ENCODE measurements at places on chromosomes 11 and 22. TPM values are rescaled to one million over a fixed set of nuclear protein-coding genes. Genes with fewer than 3 reads are reported as not detected.

Gene OR4A16
- not detected for total RNA-seq

Gene LMO1
- not detected for total RNA-seq

Gene PIWIL4
- total RNA-seq = 0.56 TPM

Gene PANX2
- 0.53 TPM for total RNA-seq

Gene SYT12
- total RNA-seq = 0.04 TPM

Gene ACCS
- total RNA-seq = 2.8 TPM

Gene CCDC116
- 0.07 TPM for total RNA-seq

Gene AMPD3
- 3.4 TPM for total RNA-seq

Gene TMEM191C
- total RNA-seq = 0.56 TPM

Gene PDGFD
- total RNA-seq = 10.0 TPM

Gene MLC1
- total RNA-seq = not detected

GRCh38 chr22:41245917-41246499 is 5.3 kb upstream of the CHADL start:
- DNase-seq = no peak

DNA sequence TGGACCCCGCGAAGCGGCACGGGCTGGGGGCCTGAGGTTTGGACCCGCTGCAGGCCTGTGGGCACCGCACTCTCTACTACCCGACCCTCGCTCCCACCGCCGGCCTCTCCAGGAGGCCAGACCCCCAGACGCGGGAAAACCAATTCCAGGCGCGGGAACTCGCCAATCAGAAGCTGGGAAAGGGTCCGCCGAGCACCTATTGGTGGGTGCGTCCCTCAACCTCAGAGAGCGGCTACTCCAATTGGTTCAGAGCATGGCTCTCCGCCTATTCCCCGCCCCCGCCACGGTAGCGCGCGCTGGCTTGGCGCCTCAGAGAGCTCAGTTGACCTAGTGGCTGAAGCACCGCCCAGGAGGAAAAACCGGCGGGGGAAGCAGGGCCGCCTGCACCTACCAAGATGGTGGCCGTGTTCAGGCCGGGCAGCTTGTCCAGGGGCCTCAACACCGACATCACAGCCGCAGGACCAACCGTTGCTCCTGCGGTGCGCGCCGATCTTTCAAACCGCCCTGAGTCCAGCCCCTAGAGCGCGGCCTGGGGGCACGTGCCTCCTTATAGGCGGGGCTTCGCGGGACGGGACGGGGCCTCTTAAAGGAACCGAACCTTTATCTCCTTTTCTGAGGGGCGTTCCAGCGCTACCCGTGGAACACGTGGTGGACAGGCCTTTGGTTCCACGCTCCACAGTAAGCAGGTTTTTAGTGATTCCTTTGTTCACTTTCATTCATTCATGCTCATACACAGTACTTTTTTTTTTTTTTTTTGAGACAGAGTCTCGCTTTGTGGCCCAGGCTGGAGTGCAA is at the start of gene CENPM:
CENPM (minus strand) TSS at position 524 of the 795 bp plus-strand sequence; CDS start at position 448, 76 bp downstream.
- peak; percentile 76 for DNase-seq

- DNase-seq = no peak
Observed at GRCh38 chr11:46528445-46529094, 65.3 kb downstream of the AMBRA1 start.

- DNase-seq = no peak
Observed at GRCh38 chr11:119378851-119379465, 2.5 kb downstream of the USP2 start.

- no peak for DNase-seq
Observed at GRCh38 chr22:45284705-45285262, at the start of gene UPK3A. UPK3A (plus strand) TSS chr22:45284949; CDS start chr22:45285014, 65 bp downstream.

- no peak for DNase-seq
Observed at GRCh38 chr11:134022748-134023147, 46.1 kb upstream of the JAM3 start.

GRCh38 chr11:66915046-66915832 is 42.9 kb downstream of the PC start:
- DNase-seq = no peak

All from pulmonary artery endothelial cell (primary cell).